ENCODE measurements at places on chromosomes 11 and 22.
A peak's percentile ranks its signal among the peaks of the same experiment; 100 is the strongest.

- peaks cover 14% of the 10 kb centered on the region for H3K4me1 ChIP-seq
- peak; percentile 78 for DNase-seq
- peaks cover 71% of the 10 kb centered on the region for H3K36me3 ChIP-seq
- H3K27me3 ChIP-seq, result no peaks in the 10 kb centered on the region
- H3K27ac ChIP-seq, result no peak overlapping the region
- H3K4me3 ChIP-seq, result no peak overlapping the region
These were observed 16.1 kb downstream of the NCAPD3 start for GRCh38 chr11:134207538-134208239.

GRCh38 chr22:38881997-38882879 lies 10.2 kb upstream of the CBX6 start:
- H3K4me3 ChIP-seq, result no peak overlapping the region
- H3K4me1 ChIP-seq, result peaks cover 6% of the 10 kb centered on the region
- H3K36me3 ChIP-seq, result no peaks in the 10 kb centered on the region
- H3K27me3 ChIP-seq, result peaks cover 16% of the 10 kb centered on the region

GRCh38 chr22:47165338-47166032 lies 403.0 kb downstream of the TBC1D22A start:
- H3K36me3 ChIP-seq, result peaks cover 2% of the 10 kb centered on the region
- no peak overlapping the region for H3K4me3 ChIP-seq
- H3K27me3 ChIP-seq, result no peaks in the 10 kb centered on the region
- no peak for DNase-seq
- no peak overlapping the region for H3K27ac ChIP-seq
- no peaks in the 10 kb centered on the region for H3K4me1 ChIP-seq

DNA sequence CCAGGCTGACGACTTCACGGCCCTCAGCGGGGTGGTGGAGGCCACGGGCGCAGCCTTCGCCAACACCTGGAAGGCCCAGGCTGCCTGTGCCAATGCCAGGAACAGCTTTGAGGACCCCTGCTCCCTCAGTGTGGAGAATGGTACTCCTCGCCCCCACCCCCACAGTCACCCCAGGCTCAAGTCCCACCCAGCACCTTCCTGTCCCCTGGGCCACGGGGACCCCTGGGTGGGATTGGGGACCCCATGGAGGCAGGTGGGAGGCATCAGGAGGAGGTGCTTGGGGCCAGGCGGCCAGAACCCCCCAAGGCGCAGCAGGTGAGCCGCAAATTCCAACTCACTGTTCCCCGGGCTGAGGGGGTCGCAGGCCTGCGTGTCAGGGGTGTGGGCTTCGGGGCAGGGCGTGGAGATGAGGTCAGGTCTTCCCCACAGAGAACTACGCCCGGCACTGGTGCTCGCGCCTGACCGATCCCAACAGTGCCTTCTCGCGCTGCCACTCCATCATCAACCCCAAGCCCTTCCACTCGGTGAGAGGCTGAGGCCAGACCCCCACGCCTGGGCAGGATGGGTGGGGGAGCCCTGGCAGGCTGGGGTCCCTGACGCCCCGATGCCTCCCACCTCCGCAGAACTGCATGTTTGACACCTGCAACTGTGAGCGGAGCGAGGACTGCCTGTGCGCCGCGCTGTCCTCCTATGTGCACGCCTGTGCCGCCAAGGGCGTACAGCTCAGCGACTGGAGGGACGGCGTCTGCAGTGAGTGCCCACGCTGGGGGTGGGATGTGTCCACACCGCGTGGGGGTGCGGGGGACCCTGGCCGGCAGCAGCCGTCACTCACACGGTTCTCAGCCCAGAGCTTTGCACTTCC lies 9.4 kb downstream of the MUC5B start:
- H3K27ac ChIP-seq, result no peak overlapping the region
- no peaks in the 10 kb centered on the region for H3K27me3 ChIP-seq
- no peak overlapping the region for H3K4me3 ChIP-seq
- H3K36me3 ChIP-seq, result no peaks in the 10 kb centered on the region

DNA sequence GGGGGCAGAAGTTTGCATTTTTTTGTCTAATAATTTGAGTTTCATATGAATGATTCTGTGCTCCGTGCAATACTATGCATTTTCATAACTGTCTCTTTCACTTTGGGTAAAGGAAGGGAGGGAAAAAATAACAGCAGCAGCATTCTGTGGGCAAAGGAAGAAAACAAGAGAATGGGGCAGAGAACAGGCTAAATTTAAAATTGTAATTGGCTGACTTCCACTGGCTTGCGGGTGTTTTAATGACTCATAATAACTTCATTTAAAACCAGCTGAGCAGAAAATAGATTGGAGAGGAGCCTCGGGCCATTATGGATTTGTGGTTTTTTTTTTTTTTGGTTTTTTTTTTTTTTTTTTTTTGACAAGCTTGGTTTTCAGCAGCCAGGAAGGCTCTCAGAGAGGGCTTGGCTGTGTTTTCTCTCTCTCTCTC lies 107.4 kb downstream of the ZBTB16 start:
- H3K4me3 ChIP-seq, result peak overlapping the region; percentile 33
- peak overlapping the region; percentile 77 for H3K27ac ChIP-seq
- H3K27me3 ChIP-seq, result no peaks in the 10 kb centered on the region
- DNase-seq, result peak; percentile 48
- peaks cover 4% of the 10 kb centered on the region for H3K36me3 ChIP-seq

GRCh38 chr11:108524422-108524821 lies 26.2 kb upstream of the POGLUT3 start:
- no peaks in the 10 kb centered on the region for H3K27me3 ChIP-seq
- no peaks in the 10 kb centered on the region for H3K4me1 ChIP-seq
- no peaks in the 10 kb centered on the region for H3K36me3 ChIP-seq
- H3K27ac ChIP-seq, result no peak overlapping the region
- no peak overlapping the region for H3K4me3 ChIP-seq

DNA sequence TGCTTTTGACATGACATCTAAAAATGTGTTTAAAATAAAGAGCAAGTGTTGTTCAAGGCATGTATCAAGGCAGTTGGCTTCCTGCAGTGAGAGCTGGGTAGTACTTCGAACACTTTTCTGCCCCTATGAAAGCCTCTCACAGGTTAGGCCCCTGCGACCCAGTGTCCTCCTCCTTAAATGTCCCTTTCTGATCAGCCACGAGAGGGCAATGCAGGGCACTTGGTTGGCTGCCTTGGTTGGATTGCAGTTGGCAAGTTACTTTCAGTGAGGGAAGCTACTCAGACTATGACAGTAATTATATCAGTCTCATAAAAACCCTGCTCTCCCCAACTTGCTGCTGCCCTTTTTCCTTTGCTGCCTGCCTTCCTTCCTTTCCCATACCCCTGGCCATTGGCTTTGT lies 743.8 kb downstream of the NTM start:
- no peak overlapping the region for H3K4me3 ChIP-seq
- no peaks in the 10 kb centered on the region for H3K36me3 ChIP-seq
- no peaks in the 10 kb centered on the region for H3K27me3 ChIP-seq

DNA sequence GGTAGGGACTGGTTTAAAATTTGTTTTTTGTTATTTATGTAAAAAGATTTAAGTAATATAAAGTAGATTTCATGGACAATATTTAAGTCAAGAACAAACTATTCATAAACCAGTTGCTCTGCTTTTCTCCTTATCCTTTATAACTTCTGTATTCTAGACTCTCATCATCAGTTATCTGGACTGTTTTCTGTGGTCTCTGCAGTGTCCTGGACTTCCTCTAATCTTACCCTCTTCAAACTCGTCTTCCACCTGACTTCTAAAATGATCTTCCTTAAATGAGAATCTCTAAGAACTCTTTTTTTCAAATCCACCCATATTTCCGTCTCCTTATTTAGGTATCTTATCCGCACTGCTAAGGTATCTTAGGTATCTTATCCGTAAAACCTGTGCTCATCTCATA lies 8.1 kb downstream of the RRM1 start:
- H3K36me3 ChIP-seq, result peaks cover 64% of the 10 kb centered on the region
- peaks cover 40% of the 10 kb centered on the region for H3K4me1 ChIP-seq
- H3K27me3 ChIP-seq, result no peaks in the 10 kb centered on the region
- no peak overlapping the region for H3K4me3 ChIP-seq
- H3K27ac ChIP-seq, result peak overlapping the region; percentile 13
- DNase-seq, result no peak

DNA sequence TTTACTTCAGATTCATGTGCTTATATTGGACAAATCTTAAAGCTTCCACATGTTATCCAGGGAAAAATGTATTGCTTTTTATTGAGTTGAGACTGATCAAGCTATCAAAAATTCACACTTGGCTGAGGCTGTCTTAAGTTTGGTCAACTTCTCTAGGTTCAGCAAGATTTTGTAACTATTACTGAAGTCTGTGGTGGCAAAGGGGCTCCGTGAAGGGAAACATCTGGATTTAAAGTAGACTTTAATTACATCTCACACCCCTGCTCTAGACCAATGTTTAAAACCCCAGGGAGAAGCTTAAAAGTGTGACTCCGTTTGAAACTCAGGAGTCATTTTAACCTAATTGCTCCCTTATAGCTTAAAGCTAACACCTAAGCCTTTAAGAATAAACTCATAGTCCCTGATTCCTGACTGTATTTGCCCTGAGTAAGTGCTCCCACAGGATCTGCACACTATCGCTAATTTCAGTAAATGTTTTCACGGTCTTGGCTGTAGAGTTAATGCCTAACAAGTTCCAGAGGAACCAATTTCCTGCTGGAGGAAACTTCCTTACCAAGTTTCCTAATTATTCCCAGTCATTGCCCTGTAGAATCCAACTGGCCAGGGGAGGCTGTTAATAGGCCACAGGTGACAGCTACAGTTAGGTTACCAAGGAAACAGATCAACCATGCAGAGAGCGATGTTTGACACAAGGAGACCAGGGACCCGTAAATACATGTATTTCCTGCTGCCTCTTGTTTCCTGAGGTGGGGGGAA lies 40.5 kb downstream of the OR10A6 start:
- H3K27me3 ChIP-seq, result peaks cover 3% of the 10 kb centered on the region
- no peak for DNase-seq
- H3K4me1 ChIP-seq, result peaks cover 3% of the 10 kb centered on the region

- peaks cover 27% of the 10 kb centered on the region for H3K4me1 ChIP-seq
- no peaks in the 10 kb centered on the region for H3K36me3 ChIP-seq
- peaks cover 11% of the 10 kb centered on the region for H3K27me3 ChIP-seq
- H3K4me3 ChIP-seq, result no peak overlapping the region
These were observed 70.6 kb upstream of the TTLL12 start for GRCh38 chr22:43257549-43257948.

DNA sequence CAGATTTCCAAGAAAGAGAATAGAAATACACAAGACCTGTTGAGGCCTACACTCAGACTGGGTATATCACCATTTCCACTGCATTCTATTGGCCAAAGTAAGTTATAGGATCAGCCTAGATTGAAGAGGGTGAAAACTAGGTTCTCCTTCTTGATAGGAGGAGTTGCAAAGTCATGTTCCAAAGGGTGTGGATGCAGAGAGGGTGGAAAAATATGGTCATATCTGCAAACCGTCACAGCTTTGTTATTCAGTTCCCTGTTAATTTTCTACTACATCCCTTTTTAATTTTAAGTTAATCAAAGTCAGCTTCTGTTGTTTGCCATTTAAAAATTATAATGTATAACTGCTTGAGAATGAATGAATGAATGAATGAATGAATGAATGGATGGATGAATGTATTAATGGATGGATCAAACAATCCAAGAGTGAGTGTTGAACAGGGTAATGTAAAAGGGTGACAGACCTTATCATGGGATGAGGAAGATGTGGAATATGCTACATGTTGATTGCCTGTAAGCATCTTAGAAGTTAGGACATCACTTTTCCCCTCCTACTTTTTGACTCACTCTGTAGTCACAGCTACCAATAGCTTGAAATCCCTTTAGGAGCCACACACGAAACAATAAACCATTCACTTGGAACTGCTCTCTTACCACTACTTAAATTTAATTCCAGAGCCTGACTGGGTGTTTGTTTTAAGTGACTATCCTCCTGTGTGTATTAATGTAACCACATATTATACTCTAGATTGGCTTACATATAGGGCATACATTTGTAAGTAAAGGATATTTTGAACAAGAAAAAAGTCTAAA lies 121.5 kb downstream of the CCDC34 start:
- H3K27me3 ChIP-seq, result no peaks in the 10 kb centered on the region
- no peak overlapping the region for H3K27ac ChIP-seq
- DNase-seq, result no peak
- no peak overlapping the region for H3K4me3 ChIP-seq

GRCh38 chr22:47203554-47203991 lies 441.1 kb downstream of the TBC1D22A start:
- no peak overlapping the region for H3K27ac ChIP-seq
- H3K27me3 ChIP-seq, result no peaks in the 10 kb centered on the region
- no peaks in the 10 kb centered on the region for H3K36me3 ChIP-seq
- H3K4me1 ChIP-seq, result no peaks in the 10 kb centered on the region
- DNase-seq, result no peak

GRCh38 chr22:26636296-26636695 lies 14.5 kb downstream of the CRYBA4 start:
- peak overlapping the region; percentile 62 for H3K27ac ChIP-seq
- peaks cover 3% of the 10 kb centered on the region for H3K36me3 ChIP-seq
- H3K4me3 ChIP-seq, result no peak overlapping the region
- peaks cover 23% of the 10 kb centered on the region for H3K4me1 ChIP-seq

DNA sequence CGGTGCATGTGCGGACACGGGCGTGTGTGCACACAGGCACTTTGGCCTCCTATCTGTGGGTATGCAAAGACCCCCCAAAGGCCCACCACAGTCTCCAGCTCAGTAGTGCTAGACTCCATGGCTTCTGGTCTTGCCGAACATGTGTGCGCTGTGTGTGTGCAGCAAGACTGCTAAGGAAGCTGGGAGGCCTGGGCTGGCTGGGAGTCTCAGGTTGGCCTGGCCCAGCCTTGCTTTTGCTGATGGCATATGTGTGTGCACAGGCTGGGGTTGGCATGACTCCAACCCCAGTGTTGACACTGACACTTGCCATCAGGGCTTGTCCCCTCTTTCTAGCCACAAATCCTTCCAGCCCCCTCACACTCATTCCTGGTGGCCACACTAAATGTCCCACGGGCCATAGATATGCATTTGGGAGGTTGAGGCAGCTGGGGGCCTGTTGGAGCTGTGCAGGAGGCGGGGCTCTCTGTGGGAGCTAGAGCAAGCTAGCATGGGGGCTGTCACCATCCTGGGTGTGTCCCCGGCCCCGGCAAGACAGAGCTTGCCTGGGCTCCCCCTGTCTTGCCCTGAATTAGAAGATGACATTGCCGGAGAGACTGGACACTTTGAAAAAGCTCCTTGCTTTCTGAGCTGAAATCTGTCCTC lies 60.9 kb upstream of the NECTIN1 start:
- no peak overlapping the region for H3K27ac ChIP-seq
- H3K4me3 ChIP-seq, result no peak overlapping the region
- DNase-seq, result no peak
- H3K36me3 ChIP-seq, result no peaks in the 10 kb centered on the region
- no peaks in the 10 kb centered on the region for H3K4me1 ChIP-seq

Measured in activated CD8-positive, alpha-beta T cell treated with anti-CD3 and anti-CD28 coated beads, Interleukin-2, amount 10 ng/mL, durations not matched to agents 7 days and 5 days (primary cell).